Thoracic aorta (tissue), 2 donors: ENCODE measurements at places on chromosomes 3 and 15. TPM values are rescaled to one million over a fixed set of nuclear protein-coding genes. Genes with fewer than 3 reads are reported as not detected.

The PPP2R3A gene
- total RNA-seq: 18.0 TPM

The LRTM1 gene
- total RNA-seq: not detected

The SLC12A8 gene
- 4.1 TPM for total RNA-seq

The TIMP4 gene
- total RNA-seq: 73.9 TPM

The ACP3 gene
- 5.9 TPM for total RNA-seq

DNA sequence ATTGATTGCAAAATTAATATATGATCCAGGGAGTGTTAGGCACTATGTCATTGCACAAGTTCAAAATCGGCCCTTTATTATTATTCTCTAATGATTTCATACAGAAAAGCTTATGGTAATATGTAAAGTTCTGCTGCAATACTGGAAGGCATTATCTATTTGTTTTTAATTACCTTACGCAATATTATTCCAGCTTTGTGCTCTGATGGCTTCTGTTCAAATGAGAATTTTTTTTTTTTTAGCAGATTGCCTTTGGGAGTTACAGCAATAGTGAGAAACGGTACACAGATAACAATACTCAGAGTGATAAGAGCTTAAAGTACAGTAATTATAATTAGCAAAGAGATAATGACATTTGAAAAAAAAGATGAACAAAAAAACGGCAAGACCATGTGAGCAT, 602.2 kb upstream of the ALCAM start:
- DNase-seq: no peak

- DNase-seq: no peak
Observed at GRCh38 chr15:40368719-40369473, 10.9 kb downstream of the DISP2 start.

DNA sequence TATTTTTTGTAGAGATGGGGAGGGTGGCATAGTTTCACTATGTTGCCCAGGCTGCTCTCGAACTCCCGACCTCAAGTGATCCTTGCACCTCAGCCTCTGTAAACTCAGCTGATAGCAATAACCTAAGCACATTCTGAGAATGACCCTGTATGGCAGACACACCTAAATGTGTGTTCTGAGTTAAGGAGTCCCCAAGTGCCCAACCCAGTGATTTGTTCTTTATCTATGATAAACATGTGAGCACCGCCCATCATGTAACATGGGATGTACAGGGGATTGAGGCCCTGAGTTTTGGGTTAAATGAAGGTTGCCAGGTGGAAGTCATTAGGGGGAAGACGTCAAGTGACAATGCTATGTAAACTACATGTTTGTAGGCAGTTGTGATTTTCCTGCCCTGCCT, 5.7 kb downstream of the NCEH1 start:
- DNase-seq: no peak

DNA sequence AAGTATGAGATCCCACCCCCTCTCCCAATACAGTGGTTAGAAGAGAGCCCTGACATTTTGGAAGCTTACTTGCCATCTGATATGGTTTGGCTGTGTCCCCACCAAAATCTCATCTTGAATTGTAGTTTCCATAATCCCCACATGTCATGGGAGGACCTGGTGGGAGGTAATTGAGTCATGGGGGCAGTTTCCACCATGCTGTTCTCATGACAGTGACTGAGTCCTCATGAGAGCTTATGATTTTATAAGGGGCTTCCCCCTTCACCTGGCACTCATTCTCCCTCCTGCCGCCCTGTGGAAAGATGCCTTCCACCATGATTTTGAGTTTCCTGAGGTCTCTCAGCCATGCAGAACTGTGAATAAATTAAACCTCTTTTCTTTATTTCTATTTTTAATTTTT, 28.8 kb upstream of the HES1 start:
- no peak for DNase-seq

DNA sequence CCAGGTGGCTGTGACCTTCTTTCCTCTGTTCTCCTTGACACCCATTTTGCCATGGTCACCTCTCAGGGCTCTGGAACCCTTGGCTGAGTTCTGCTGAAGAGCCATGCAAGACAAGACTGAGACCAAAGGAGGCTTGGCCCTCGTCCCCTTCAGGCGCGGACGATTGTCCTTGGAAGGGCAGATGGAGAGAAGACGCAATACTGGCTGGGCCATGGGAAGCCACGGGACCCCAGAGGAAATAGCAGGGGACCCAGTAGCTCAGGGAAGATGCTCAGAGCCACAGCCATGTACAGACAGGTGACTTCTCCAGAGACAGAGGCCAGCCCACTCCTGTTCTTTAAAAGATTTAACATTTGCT, 125.6 kb downstream of the SMAD6 start:
- DNase-seq: no peak

DNA sequence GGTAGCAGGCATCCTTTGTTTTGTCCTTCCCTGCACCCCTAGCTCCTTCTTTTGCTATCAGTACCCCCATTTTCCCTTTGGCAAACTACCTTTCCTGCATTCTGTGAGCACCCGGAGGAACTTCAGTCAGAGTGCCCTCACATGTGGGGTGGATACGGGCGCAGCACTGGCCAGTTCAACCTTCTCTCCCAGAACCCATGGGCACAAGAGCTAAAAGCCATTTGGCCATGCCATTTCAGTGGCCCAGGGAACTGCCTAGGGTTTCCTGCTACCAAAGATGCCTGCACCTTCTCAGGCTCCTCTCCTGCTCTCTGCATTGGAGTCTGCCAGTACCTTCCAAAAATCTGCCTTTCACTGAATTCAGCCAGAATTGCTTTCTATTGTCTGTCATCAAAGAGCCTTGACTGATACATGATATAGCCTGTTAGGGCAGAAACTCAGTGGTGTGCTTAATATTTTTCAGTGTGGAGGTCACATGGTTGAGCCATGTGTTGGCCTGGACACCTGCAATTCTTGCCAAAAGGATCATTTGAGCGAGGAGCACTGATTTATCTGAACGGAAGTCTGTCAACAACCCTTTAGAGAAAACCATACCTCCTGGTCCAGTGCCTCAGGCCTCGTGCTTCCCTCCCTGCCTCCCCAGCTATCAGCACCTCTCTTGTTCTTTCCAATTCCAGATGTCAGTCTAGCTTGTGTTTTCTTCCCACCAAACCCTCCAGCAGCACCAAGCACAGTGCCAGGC, 27.0 kb upstream of the HHATL start:
- DNase-seq: no peak

DNA sequence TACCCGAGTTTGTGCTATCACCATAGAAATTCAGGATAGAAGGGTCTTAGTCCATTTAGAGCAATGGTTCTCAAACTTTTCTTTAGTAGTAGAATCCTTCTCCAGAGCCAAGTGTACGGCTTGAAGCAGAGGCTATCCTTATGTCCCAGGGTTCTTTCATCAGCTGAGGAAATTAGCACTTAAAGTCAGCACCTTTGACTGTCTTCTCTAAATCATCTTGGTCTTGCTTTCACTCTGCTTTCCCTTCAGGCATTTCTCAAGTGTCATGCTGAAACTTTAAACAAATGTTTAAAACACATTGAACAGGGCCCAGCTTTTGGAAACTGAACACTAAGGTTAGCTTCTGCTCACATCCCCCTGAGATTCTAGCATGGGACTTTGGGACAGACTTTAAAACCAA, 78.2 kb downstream of the TM4SF4 start:
- DNase-seq: no peak

DNA sequence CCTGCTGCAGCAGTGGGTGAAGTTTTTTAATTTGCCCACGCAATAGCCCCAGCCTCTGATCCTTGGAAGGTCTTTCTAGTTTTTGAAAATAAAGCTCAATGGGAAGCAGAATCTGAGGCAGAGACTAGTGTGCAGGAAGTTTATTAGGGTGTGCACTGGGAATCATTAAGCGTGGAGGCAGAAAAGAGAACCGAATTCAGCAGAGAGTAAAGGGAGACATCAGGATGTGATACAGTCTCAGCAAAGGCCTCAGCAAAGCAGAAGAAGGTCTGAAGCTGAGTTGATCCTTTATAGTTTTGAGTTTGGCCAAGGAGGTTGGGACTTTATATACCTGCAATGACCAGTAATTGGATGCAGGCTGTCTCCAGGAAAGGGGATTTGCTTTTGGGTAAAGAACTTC, 4.9 kb upstream of the BTLA start:
- DNase-seq: no peak

GRCh38 chr3:179953993-179954870, 82.5 kb downstream of the PEX5L start:
- no peak for DNase-seq
